ENCODE measurements at places on chromosomes 1 and 21.

DNA sequence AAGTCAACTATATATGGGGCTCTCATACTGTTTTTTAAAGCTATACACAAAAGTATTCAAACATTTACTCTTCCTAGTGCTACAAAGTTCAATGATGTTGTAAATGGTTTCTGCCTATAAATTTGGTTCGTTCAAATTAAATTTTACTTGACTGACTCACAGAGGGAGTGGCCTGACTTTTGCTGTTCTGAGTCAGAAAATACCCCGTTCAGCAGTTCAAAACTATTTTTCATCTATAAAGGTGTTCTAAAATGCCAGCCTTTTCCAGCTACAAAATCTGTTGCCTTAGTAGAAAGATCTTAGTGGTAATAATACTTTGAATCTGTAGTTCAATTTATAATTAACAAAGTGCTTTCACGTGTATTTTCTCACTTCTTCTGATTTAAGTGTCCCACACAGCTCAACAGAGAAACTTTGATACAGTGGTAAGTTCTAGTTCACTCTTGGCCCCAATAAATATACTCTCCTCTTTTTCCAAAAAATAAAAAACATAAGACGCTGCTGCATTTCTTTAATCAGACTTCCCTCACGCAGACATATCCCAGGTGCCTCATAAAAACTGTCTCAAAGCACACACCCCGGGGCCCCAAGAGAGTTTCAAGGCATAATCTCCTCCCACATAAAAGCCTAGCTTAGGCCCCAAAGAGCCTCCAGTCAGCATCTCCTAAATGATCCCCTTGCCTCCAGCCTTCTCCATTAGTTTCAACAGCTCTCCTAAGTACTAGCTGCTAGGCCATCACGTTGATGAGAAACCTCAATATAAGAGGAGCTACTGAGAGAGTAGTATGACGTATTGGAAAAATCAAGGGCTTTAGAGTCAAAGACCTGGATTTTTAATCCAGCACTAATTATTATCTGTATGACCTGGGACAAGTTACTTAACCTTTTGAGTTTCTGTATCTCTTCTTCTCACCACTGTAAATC, 3.2 kb downstream of the PTP4A2 start:
- DNase-seq: no peak

- DNase-seq: peak; percentile 15
These were observed at the start of gene KRTAP12-1 for GRCh38 chr21:44681861-44682579. Gene KRTAP12-1 (minus strand): TSS chr21:44682163. CDS start chr21:44682123, 40 bp downstream.

DNA sequence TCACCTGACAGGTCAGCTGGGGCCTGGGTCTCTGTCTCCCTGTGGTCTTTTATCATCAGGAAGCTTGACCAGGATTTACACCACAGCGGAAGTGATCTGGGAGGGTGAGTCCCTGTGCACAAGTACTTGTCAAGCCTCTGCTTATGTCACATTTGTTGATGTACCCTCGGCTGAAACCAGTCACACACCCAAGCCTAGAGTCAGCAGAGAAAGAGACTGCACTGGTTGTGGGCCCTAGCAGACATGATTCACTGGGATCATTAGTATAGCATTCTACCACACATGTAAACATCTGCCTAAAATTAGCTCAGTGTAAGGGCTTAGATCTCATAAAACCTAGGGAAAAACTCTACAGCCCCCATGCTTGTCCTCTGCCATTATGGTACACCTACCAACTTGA, 79.3 kb upstream of the LAMC2 start:
- DNase-seq: no peak

DNA sequence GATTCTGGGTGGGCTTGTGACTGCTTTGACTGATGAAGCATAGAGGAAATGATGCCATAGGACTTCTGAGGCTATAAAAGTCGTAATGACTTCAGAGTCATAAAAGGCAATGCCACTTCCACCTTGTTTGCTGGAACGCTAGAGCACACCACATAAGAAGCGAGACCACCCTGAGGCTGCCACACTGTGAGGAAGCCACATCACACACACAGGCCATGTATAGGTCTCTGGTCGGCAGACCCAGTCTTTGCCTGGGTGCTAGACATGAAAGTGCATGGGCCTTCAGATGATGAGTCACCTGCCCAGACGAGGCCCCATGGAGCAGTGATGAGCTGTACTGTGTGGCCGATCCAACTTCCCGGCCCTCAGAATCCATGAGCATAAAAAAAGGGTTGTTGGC, 14.2 kb upstream of the KANK4 start:
- DNase-seq: no peak

- no peak for DNase-seq
These were observed 83.8 kb upstream of the TSPAN2 start for GRCh38 chr1:115173151-115173550.

GRCh38 chr1:233962878-233963277, 58.4 kb downstream of the SLC35F3 start:
- DNase-seq: peak; percentile 41
